ENCODE measurements at places on chromosomes 1 and 21.

DNA sequence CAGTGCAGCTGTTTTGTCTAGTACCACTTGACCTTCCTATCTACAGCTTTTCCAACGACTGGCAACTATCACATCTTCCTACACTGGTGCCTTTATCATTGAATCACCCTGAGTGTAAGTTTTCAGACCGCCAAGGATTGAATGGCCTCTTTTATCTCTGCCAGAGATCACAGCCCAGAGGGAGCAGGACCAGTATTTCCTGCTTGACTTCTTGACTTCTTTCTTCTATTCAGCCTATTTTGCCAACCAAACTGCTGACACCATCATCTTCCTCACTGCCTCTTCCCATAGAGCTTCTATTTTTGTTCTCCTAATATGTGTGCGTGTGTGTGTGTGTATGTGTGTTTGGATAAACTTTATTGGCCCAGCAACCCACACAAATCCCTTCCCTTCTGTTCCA lies 53.8 kb downstream of the SERBP1 start:
- no peak for DNase-seq

GRCh38 chr21:19609611-19610010 lies 1206.0 kb upstream of the TMPRSS15 start:
- no peak for DNase-seq

DNA sequence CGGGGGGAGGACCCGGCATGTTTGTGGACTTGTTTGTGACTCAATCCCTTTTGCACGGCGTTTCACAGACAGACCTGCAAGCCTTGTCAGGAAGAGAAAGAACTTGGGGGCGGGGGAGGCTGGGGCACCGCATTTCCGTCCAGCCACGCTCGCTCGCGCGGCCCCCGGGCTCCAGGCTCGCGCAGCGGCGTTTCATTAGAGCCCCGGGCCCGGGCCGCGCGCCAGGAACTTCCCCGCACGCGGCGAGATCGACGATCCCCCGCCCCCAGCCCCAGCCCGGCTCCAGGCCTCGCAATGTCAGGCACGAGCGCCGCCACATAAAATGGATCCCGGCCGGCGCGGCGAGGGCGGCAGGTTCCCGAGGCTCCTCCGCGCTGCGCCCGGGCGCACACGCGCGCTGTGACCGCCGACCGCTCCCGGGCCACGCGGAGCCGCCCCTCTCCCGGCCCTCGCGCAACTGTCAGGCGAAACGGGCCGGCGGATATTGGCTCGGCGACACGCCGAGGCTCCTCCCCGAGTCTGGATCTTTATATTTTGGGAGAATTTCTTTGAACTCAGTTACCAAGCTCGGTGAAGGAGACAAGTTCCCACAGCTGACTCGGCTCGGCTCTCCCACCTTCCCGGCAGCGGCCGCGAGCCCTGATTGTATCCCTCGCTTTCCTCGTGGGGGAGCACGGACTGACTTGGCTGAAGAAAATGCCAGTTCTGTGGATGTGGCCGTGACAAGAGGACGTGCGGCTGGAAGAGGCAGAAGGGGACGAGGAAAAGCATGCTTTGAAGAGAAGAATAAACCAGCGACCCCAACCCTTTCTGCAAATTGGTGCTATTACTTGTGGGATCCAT lies at the start of gene KIF26B:
Gene KIF26B, plus strand, starts transcription at position 557 of the 843 bp plus-strand sequence. CDS start 440 bp downstream, outside the sequence.
- DNase-seq: peak; percentile 26

GRCh38 chr1:51635615-51636014 lies 18.7 kb downstream of the OSBPL9 start:
- no peak for DNase-seq

GRCh38 chr1:112803906-112804762 lies 89.0 kb upstream of the PPM1J start:
- DNase-seq: peak; percentile 90

GRCh38 chr1:45850017-45850416 lies 46.6 kb downstream of the MAST2 start:
- no peak for DNase-seq

DNA sequence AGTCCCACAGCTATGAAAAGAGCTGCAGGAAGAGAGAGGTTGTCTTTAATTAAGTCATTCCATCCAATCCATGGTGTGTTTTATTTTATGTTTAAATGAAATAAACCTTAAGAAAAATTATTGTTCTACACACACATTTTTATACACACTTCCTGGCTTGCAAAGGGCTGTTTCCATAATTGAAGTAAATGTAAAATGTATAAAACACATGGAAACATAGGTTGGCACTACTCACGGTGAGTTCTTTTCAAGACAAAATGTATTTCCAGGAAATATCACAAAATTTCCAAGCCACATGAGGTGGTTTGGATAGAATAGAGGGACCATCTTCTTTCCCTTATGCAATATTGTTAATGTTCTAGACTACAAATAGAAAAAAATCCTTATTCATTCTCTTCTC lies 426.8 kb upstream of the USP24 start:
- DNase-seq: no peak

GRCh38 chr1:184242507-184242943 lies 144.3 kb upstream of the C1orf21 start:
- DNase-seq: no peak

DNA sequence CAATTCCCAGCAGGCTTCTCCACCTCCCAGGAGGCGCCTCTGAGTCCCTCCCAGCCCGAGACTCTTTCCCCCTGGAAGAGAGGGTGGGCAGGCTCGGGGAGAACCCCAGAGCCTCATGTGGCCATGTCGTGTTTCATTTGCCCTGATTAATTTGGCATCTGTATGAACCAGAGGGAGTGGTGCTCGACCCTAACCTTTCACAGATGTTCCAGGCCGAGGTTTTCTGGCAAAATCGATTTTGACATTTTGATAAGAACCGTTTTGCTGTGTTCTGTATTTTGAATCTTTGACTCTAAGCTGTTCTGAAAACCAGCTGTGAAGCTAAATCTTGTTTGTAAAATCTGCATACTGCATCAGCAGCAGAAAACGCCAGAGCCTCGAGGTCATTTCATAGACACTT lies 367.4 kb downstream of the CAMTA1 start:
- no peak for DNase-seq

- DNase-seq: no peak
These were observed 153.1 kb downstream of the PSMG1 start for GRCh38 chr21:39029900-39030884.

GRCh38 chr1:108686614-108687313 lies 5.3 kb upstream of the PRPF38B start:
- no peak for DNase-seq

- peak; percentile 70 for DNase-seq
These were observed 71.0 kb upstream of the CSF3R start for GRCh38 chr1:36553591-36554322.

- DNase-seq: no peak
These were observed 194.4 kb upstream of the KAZN start for GRCh38 chr1:14403961-14404645.

- DNase-seq: no peak
These were observed 102.8 kb downstream of the CLIC6 start for GRCh38 chr21:34771512-34772028.

- DNase-seq: peak; percentile 12
These were observed 1.2 kb upstream of the ZNF124 start for GRCh38 chr1:247172996-247173395.

- peak; percentile 77 for DNase-seq
These were observed 4.7 kb downstream of the POGK start for GRCh38 chr1:166843769-166844596.

GRCh38 chr1:243979396-243979795 lies 71.7 kb upstream of the ZBTB18 start:
- DNase-seq: no peak

GRCh38 chr1:212945463-212946160 lies 4.7 kb upstream of the VASH2 start:
- no peak for DNase-seq

- DNase-seq: no peak
These were observed 464.2 kb downstream of the NUF2 start for GRCh38 chr1:163785868-163786405.

- DNase-seq: no peak
These were observed 730.3 kb downstream of the PTPRU start for GRCh38 chr1:29966526-29967045.

GRCh38 chr1:5410652-5411051 lies 581.6 kb downstream of the NPHP4 start:
- no peak for DNase-seq

GRCh38 chr1:73998348-73998959 lies 199.5 kb downstream of the LRRIQ3 start:
- DNase-seq: peak; percentile 68

GRCh38 chr1:204726478-204726877 lies 40.9 kb upstream of the LRRN2 start:
- DNase-seq: no peak

- no peak for DNase-seq
These were observed 13.7 kb downstream of the DHRS3 start for GRCh38 chr1:12604114-12604874.

- DNase-seq: no peak
These were observed 426.3 kb downstream of the AGBL4 start for GRCh38 chr1:49597436-49597835.

DNA sequence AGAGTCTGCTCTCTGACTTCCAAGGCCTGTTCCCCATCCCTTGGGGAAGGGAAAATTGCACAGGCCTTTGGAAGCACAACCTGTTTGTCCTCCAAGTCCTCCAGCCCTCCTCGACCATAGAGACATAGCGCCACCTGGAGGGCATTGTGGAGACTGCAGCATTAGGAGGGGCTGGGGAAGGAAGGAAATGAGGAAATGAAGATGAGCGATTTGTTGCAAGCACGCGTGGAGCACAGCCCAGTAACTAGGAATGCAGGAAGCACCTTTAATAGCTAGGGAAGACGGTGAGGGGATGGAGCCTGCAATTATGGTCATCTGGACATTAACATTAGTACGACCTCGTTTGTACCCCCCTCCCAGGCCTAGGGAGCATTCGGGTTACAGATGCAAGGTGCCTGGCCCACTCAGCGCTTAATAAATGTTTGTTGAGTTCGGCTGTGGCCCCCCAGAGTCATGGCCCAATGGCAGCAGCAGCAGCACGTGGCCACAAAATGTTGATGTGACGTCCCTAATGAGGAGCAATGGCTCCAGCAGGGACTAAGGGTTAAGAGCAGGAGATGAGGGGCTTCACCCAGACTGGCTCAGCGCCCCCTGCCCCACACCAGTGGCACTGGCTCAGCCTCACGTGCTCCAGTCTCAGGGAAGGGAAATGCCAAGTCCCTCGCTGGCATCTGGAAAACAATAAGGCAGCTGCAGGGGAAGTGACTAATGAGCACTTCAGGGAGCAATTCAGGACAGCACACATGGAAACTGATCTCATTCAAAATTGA lies 8.0 kb upstream of the CAMK2N1 start:
- DNase-seq: peak; percentile 93

DNA sequence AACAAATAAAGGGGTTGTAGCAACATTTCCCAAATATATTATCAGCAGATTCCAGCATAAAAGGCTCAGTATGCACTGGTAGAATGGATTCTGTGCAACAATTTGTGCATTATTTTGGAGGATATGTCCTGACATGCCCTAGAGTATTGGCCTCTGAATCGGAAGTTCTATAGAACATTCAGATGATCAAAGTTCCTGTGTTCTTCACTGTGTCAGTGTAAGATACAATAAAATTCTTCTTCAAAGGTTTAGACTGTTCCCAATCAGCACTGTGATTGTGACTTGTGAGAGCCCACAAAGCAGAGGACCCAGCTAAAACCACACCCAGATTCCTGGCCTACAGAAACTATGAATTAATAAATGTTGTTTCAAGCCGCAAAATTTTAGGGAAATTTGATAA lies 33.6 kb upstream of the GBP5 start:
- no peak for DNase-seq

- DNase-seq: peak; percentile 74
These were observed 99.2 kb downstream of the CTH start for GRCh38 chr1:70509996-70510876.

DNA sequence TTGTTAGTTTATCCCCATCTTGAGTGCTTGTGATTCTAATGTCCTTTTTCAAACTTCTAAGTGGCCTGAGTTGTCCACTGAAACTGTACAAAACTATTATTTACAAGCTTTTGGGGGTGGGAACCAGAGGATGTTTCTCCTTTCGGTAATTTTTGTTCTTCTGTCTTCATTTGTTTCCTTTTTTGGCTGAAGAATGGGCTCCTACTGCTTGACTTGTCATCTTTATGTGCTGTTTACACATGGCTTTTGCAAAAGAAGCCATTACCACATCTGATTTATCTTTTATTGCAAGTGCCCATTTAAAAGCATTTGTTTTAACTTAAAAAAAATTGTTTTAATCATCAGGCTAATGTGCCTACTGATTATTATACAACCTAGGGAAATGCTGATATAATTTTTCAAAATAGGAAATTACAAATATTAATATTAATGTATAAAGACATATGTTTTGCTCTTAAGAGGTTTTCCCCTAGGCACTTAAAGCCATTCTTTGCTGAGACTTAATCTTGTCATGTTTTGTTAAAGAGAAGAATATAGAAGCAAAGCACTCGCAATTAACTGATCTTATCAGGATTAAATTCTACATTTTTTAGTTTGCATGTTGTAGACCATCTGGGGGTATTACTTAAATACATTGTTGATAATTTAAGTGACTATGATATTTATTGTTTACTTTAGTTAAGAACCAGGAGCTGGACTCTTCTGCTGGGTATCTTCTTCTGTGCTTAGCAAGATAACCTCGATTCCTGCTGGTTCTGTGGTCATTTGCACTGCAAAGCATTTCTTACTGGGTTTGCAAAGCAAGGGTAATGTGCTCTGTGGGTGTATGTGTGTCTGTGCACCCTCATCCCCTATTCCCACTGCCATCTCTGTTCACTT lies 40.1 kb downstream of the TMEM200B start:
- no peak for DNase-seq

DNA sequence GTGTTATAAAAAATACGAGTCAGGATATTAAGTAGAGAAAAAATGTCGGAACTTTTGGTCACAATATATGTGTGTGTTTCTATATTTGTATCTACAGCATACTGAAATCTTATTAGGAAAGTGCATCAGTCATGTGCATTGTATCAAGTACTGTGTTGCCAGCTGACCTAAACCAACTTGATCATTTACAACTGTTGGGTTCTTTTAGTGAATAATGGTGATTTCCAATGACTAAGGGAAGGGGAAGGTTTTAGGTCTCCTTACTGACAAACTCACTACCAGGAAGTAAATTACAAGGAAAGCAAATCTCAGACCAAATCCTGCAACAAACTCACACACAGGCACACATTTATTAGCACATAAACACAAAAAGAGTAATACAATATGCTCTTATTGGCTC lies 142.7 kb downstream of the TSEN15 start:
- no peak for DNase-seq

DNA sequence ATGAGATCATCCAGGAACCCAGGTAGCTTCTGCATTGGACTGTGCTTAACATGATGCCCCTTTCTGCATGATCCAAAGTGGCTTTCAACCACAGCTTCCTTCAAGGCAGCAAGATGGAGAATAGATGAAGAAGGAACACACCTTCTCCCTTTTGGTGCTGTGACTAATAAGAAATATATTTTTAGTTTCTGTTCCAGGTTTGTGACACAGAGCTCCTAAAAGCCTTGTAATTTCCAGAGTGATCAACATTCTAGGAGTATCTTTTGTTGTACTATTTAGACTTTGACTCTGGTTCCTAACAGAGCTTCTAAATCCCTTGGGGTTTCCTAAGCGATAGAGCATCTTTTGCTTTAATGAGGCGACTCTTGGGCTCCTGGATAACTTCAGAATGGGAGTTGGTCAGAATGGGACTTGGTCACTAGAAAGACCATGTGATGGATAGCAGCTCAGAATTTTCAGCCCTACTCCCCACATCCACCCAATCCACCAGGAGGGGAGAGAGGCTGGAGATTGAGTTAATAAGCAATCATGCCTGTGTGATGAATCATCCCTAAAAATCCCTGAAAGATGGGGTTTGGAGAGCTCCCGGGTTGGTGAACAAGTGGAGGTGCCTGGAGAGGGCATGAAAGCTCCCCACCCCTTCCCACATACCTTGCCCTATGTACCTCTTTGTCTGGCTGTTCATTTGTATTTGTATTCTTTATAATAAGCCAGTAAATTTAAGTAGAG lies 134.8 kb downstream of the FGGY start:
- DNase-seq: no peak

- DNase-seq: no peak
These were observed 194.0 kb downstream of the TOMM20 start for GRCh38 chr1:234934611-234935033.

Measured in Ammon's horn (tissue), 1 donor.